Right cardiac atrium (tissue), 5 donors: ENCODE measurements at places on chromosomes 7 and 10. TPM values are rescaled to one million over a fixed set of nuclear protein-coding genes. Genes with fewer than 3 reads are reported as not detected.
A peak's percentile ranks its signal among the peaks of the same experiment; 100 is the strongest.

PDE6C gene
- not detected for total RNA-seq

KAZALD1 gene
- total RNA-seq, result 6.7 TPM

- no peak for DNase-seq
Measured at GRCh38 chr7:128933180-128933891, 4.4 kb upstream of the IRF5 start.

DNA sequence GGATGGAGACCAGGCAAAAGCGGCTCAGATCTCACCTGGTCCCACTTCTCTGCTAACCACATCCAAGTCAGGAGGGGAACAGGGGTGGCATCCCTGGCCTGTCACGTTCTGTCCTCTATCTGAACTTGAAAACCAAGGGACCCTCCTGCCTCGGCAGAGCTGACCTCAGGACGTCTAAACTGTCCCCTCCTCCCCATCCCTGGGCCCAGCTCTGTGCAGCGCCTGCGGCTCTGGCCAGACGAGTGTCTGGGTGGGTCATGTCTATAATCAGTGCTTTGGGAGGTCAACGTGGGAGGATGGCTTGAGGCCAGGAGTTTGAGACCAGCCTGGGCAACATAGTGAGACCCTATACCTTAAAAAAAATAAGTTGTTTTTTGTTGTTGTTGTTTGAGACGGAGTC is 70.0 kb upstream of the ZNF479 start:
- peak; percentile 28 for DNase-seq

DNA sequence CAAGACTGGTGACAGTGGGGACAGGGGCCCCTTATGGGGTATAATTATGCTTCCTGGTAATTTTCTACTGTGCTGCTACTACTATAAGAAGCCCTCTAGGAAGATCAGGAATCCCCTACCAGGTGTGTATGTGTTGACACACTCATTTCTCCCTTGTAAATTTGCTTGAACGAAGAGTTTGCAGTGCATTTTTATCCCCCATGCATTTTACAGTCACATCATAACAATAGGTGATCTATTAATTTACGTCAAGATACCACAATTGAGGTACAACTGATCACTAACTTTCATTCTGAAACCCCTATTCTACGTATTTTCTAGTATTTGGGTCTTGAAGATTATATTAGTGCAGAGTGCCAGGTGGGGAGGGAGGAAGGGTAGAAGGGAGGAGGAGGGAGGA is 252.2 kb downstream of the NSUN6 start:
- no peak for DNase-seq

DNA sequence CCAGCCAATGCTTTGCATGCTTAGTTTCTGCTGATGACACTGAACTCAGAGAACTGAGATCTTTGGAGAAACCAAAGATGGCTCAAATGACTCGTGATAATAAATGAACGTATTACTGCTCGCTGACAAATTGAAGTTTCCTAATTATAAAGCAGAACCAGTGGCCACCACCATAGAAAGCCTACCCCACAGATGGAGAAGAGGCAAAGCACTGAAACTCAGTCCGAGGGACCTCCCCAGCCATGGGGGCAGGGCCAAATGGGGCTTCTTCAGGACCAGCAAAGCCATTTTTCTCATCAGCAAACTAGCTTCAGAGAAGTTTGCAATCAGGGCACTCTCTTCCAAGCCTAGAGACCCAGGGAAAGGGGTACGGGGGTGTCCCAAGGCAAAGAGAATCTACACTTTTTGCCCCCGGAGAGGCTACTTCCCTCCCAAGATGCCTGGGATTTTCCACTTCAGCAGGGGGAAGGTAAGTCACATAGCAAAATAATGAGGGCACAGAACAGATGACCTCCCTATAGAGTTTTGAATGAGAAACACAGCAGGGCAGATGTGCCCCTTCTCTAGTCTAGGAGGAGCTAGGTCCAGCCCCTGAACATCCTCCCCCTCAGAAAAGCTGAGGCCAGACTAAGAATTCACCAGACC is 4.3 kb upstream of the IL6 start:
- DNase-seq, result no peak

GRCh38 chr7:110839866-110840265 is 251.1 kb upstream of the LRRN3 start:
- peak; percentile 13 for DNase-seq

DNA sequence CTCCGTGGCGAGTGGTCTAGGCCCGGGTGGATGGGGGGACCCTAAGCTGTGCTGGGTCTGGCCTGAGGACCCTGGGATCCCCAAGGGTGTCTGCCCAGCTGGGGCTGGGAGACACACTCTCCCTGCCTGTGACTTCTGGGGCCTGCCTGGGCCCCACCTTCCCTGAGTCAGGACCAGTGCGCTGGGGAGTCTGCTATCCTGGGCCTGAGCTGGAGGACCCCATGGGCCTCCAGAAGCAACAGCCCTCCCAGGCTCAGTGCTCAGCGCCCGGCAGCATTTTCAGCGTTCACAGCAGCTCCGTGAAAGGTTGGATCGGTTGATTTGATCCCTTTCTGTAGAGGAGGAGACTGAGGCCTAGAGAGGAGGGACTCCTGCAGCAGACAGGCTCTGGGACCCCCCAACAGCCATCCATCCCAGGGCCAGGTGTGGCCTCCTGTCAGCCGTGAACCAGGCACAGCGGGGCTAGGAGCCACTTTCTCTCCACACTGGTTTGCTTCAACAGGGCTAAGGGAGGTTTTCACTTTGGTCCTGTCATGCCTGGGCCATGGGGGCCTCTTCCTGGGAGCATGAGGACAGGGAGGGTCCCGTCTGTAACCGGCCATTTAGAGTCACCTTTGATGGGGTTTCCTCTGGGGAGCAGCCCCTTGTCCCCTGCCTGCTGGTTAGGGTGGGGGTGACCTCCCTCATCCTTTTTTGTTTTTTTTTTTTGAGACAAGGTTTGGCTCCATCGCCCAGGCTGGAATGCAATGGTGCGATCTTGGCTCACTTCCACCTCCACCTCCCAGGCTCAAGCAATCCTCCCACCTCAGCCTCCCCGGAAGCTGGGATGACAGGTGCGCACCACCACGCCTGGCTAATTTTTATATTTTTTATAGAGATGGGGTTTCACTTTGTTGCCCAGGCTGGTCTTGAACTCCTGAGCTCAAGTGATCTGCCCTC is 12.4 kb downstream of the FOXL3 start:
- DNase-seq, result no peak

DNA sequence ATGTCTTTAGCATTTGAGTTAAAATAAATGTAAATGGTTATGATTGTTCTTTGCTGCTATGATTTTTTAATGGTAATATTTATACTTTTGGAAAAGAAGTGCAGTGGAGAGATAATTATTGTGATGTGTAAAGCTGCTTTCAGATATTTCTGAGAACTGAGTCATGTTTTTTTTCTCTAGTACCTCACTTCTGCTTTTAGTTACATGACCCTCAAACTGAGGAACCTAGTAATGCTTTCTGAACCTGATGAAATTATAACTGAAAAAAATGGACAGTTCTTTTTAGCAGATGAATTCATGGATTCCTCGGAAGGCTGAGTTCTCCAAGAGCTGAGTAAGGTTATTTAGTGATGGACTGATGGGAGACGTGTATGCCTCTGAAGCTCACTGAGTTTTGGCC is 167.8 kb downstream of the CDCA7L start:
- no peak for DNase-seq

DNA sequence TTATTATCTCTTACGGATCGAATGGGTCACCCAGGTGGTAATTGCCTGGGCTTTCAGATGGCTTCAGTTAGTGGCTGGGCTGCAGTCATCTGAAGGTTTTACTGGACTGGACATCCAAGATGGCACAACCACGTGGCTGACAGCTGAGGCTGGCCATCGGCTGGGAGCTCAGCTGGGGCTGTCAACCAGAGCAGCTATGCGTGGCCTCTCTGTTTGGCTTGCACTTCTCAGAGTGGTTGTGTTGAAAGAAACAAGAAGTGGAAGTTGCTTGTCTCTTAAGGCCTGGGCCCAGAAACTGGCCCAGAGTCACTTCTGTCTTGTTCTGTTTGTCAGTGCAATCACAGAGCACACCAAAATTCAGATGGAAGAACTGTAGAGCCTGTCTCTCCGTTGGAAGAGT is 5.7 kb upstream of the GDI2 start:
- DNase-seq, result no peak
